Astrocyte of the spinal cord (primary cell): ENCODE measurements at places on chromosomes 4 and X.

DNA sequence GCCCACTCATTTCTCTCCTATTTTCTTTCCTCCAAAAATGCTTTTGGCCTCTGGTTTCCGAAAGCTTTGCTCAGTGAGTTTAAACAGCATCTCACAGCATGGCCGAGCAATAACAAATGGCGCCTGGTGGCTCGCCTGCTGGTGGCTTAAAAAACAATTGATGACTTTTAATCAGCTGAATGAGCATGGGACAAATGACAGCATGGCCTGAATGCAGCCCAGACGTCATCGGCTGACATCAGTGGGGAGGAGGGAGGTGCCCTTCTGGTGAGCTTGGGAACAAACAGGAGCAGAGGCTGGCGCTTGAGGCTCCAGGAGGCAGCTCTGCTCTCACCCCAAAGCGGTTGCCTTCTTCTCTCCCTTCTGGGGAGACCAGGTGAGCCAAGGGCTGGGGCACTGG lies 286.4 kb downstream of the BCOR start:
- no peak for DNase-seq

DNA sequence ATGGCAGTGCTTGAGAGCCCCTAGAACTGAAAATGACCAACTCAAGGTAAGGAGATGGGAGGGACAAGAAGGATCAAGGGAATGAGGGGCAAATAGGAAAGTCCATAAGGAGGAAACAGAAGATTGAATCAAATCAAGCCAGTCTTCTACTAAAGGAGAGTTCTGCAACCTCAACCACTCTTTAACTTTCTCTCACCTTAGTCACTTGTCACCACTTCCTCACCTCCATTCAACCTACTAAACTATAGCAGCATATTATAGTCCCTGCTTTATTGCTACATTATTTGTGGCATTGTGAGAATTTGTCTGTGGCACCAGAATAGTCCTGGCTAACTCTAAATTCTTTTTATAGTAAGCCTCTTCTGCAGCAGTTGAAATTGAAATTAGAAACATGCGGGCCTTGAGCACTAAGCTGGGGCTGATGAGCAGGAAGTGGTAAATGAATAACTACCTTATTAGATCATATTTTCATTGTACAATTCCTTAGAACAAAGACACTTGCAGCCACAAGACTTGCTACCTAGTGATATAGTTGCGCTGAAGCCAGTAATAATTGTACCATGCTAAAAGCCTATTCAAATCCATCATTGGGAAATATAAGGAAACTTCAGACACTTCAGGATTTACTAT lies 336.9 kb downstream of the ZNF674 start:
- DNase-seq, result peak; percentile 54

GRCh38 chrX:48677516-48677915 lies 6.1 kb upstream of the WAS start:
- DNase-seq, result no peak

DNA sequence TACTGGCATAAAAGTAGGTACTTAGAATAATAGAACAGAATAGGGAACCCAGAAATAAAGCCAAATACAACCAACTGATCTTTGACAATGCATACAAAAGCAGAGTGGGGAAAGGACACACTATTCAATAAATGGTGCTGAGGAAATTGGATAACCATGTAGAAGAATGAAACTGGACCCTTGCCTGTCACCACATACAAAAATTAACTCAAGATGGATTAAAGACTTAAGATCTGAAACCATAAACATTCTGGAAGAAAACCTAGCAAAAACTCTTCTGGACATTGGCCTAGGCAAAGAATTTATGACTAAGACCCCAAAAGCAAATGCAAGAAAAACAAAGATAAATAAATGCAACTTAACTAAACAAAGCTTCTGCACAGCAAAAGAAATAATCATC lies 45.6 kb downstream of the ARFIP1 start:
- DNase-seq, result no peak

GRCh38 chr4:41185614-41186592 lies 28.4 kb downstream of the APBB2 start:
- DNase-seq, result no peak

DNA sequence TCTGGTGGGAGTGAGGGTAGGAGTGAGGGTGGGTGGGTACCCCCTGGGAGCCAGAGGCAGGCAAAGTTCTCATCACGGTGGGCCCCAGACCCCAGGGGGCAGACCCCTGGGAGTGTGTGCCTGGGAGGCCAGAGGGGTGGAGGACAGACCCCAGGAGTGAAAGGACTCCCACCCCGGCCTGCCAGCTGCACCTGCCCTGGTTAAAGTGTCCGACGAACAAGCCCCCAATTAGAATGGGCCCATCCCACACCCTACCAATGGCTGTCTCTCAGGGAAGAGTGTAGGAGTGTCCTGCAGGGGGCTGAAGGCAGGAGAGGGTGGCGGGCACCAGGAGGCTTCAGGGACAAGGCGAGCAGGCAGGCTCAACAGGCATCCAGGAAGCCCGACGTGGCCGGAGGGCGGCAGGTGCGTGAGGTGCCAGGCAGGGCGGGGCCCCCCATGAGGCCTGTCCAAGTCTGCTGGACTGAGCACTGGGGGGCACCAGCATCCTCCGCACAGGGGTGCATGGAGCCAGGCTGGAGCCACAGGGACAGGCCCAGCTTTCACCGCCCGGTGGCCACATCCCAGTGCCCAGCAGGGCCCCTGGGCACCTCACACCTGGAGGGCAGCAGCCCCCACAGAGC lies 8.7 kb downstream of the PDE6B start:
- no peak for DNase-seq

GRCh38 chr4:78609580-78609979 lies 58.0 kb downstream of the ANXA3 start:
- no peak for DNase-seq
